HEK293T (cell line): ENCODE measurements at places on chromosomes 11 and 22.
A peak's percentile ranks its signal among the peaks of the same experiment; 100 is the strongest.

- no peak for DNase-seq
Observed at GRCh38 chr11:19962053-19962800, 198.0 kb downstream of the DBX1 start.

DNA sequence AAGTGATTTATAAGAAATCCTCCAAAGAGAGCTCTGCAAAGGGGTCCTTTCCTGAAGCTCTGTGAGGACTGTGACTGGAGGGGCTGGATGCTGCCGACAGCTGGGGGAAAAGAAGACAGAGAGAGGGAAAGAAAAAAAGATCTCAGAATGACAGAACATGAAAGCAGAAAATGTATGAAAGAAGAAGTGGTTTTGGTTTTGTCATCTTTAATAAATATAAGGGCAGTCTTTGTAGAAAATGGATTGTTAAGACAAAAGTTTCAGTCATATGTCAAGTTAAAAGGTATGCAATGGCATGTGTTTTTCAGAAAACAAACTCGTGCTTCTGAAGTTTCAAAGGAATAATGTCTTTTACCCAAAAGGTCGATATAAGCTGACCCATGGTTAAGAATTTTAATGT is 105.5 kb downstream of the CCDC83 start:
- DNase-seq = no peak

GRCh38 chr11:96033599-96033998 is 109.7 kb upstream of the MTMR2 start:
- no peak for DNase-seq

DNA sequence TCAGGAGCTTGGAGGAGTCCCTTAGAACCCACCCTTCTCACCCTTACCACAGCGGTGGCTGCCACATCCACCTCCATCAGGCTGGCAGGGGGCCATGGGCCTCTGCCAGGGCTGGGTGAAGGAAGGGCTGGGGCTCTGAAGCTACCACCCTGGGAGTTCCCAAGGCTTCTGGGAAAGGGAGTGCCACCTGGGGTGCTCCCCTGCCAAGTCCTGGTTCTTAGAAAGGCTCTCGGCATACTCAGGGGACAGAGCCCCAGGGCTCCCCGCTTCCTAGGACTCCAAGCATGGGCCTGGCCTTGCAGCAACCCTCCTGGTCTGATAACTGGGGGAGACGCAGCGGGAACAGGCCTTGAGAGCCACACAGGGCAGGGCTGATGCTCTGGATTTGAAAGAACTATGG is 438 bp upstream of the PLA2G3 start:
- no peak for DNase-seq

GRCh38 chr22:40107851-40108378 is 69.8 kb upstream of the TNRC6B start:
- no peak for DNase-seq

DNA sequence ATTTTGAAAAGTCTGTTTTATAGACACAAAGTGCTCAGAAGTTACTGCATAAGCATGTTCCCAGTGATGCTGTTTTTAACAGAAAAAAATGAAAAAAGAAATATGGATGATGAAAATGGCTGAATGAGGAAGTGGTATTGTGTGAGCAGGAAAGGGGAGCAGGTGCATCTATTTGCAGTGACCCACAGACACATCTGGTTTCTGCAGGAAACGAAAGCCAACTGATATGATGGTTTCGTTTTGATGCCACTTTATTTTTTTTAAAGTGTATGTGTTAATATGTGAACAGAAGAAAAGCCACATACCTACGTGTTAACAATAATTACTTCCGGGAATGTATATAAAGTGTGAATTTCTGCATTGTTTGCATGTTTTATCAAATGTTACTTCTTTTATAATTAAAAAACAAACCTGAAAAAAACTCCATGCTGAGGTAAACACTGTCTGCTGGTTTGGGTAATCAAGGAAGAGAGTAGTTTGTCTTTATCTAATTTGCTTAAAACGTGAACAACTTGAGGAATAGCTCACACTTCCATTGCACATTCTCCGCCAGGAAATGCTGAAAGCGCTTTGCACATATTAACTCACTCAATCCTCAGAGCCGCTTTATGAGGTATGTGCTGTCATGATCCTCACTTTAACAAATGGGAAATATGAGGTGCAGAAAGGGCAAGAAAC is 1335.9 kb downstream of the TBC1D22A start:
- no peak for DNase-seq

GRCh38 chr11:1067812-1068496 is 6.7 kb upstream of the MUC2 start:
- no peak for DNase-seq

DNA sequence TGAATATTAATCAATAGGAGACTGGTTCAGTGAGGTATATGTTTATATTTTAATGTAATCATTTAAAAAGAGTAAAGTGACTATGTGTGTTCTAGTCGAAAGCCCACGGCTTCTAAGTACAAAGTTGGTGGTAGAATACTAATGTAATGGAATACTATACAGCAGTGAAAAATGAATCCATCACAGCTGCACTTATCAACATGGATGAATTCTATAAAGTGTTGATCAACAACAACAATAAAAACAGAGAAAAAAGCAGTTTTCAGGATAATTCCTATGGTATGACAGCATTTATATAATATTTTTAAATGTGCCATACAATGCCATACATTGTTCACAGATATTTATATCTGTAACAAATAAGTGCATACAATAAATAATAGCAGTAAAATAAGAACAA is 114.1 kb downstream of the SEZ6L start:
- no peak for DNase-seq

GRCh38 chr11:75351541-75351790 is at the start of gene ARRB1:
Gene ARRB1 (minus strand): TSS chr11:75351661. CDS start chr11:75351607, 54 bp downstream.
- DNase-seq = peak; percentile 68

DNA sequence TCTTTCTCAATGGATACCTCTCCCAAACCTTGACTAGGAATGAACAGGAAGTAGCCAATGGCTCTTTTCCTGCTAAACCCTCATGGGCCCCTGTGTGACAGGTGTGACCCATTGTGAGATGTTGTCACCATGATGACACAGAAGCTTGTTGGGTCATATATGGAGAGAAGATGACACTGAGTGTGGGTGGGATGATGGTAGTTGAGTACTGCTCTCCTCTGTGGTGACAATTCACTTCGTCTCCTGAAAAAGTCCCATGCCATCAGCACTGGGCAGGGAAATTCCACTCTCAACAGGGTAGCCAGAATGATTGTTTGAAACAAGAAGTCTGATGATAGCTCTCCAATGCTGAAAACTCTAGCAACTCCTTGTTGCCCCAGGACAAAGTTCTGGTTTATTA is 94.0 kb upstream of the SEZ6L start:
- no peak for DNase-seq
